ENCODE measurements at places on chromosomes 5 and 9. TPM values are rescaled to one million over a fixed set of nuclear protein-coding genes. Genes with fewer than 3 reads are reported as not detected.

The SPATA31C1 gene
- not detected for total RNA-seq

The TJP2 gene
- total RNA-seq, result 28.6 TPM

The EGFL7 gene
- total RNA-seq, result 3.3 TPM

The FST gene
- 215 TPM for total RNA-seq

The NDFIP1 gene
- 115 TPM for total RNA-seq

The FAM221B gene
- not detected for total RNA-seq

The SRD5A1 gene
- 8.8 TPM for total RNA-seq

The PCDHB10 gene
- total RNA-seq, result 2.2 TPM

The SH3RF2 gene
- 4.0 TPM for total RNA-seq

The RASEF gene
- 2.1 TPM for total RNA-seq

The ZNG1A gene
- 24.6 TPM for total RNA-seq

The DMXL1 gene
- 86.1 TPM for total RNA-seq

The CXCL14 gene
- total RNA-seq, result not detected

The RMND5B gene
- 20.0 TPM for total RNA-seq

The LECT2 gene
- not detected for total RNA-seq

The FGD3 gene
- total RNA-seq, result not detected

The LHX3 gene
- total RNA-seq, result under 0.01 TPM

The DRD1 gene
- under 0.01 TPM for total RNA-seq

The NPR3 gene
- total RNA-seq, result 92.3 TPM

The MORN5 gene
- total RNA-seq, result 0.36 TPM

The MACROH2A1 gene
- 162 TPM for total RNA-seq

The TMEM252 gene
- total RNA-seq, result not detected

The PCDHB5 gene
- 2.9 TPM for total RNA-seq

The PCDHB4 gene
- total RNA-seq, result 1.2 TPM

The GMCL2 gene
- total RNA-seq, result not detected

The TOR2A gene
- 3.8 TPM for total RNA-seq

The KLHL3 gene
- 6.2 TPM for total RNA-seq

The IRX1 gene
- 3.2 TPM for total RNA-seq

The PLEKHG4B gene
- total RNA-seq, result 0.36 TPM

The ABL1 gene
- total RNA-seq, result 92.2 TPM

The DBH gene
- not detected for total RNA-seq

The UBE2QL1 gene
- total RNA-seq, result 0.29 TPM

The KIF24 gene
- 1.8 TPM for total RNA-seq

The SNCAIP gene
- total RNA-seq, result 6.2 TPM

The IL4 gene
- total RNA-seq, result not detected

The OBP2B gene
- not detected for total RNA-seq

The POU5F2 gene
- total RNA-seq, result 1.8 TPM

The PRSS3 gene
- 3.5 TPM for total RNA-seq
